ENCODE measurements at places on chromosomes 7 and 10.

DNA sequence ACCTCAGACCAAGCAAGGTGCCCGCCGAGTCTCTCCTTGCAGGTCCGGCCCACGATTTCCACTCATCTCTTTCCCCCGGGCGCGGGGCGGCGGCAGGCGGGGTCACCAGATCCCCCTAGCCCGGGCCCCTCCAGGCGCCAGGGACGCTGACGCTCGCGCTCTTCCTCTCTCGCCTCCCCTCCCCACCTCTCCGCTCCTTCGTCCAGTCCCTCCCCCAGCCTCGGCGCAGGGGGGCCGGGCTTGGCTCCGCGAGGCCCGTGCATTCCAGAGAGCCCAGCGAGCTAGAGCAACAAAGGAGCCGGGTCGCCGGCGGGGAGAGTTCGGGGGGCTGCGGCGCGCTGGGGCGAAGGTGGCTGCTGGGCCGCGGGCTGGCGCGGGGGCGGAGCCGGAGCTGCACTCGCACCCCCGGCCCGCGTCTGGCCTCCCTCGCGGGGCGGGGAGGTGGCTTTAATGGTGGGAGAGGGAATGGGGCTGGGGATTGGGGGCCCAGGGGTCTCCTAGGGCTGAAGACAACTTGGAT, at the start of gene SMO:
SMO (plus strand) TSS at position 262 of the 520 bp plus-strand sequence. CDS start 519 bp downstream, outside the sequence.
- DNase-seq, result no peak

GRCh38 chr7:30313348-30313747, 29.0 kb downstream of the ZNRF2 start:
- DNase-seq, result no peak

- peak; percentile 98 for DNase-seq
Measured at GRCh38 chr10:133258818-133259601, 17.7 kb downstream of the ADAM8 start.

- DNase-seq, result no peak
Measured at GRCh38 chr10:127755753-127756152, 18.8 kb downstream of the FOXI2 start.

GRCh38 chr7:80087051-80087770, 47.4 kb upstream of the GNAI1 start:
- DNase-seq, result no peak

DNA sequence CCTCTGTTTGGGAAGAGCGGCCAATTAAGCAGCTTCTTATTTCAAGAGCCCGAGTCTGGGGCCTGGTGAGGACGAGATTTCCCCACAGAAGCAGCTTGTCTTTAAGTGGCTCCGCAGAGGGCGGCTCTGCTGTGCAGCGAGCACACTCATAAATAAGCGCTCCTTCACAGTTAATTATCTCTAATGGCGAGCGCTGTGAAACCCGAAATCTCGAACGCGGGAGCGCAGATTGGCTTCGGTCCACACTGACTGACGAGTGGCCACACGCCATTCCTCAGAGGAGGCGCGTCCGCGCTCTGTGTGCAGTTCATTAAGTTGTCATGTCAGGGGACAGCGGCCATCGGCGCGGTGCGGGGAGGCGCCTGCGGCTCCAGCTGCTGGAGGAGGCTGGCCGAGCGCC, 560.9 kb downstream of the DNAJB6 start:
- DNase-seq, result no peak

DNA sequence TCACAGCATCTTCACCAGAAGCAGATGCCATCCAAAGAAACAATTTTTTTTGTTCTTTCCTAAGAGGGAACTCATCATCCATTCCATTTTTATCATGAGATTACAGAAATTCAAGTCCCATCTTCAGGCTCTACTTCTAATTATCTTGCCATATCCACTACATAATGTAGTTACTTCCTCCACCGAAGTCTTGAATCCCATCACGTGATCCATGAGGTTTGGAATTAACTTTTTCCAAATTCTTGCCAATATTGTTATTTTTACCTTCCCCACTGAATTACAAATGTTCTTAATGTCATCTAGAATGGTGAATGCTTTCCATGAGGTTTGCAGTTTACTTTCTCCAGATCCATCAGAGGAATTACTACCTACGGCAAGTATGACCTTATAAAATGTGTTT, 1014.7 kb upstream of the LRRN3 start:
- no peak for DNase-seq

GRCh38 chr10:13390604-13391522, 42.8 kb upstream of the SEPHS1 start:
- DNase-seq, result no peak

GRCh38 chr7:89780291-89780690, 374.0 kb upstream of the STEAP1 start:
- no peak for DNase-seq

- no peak for DNase-seq
Measured at GRCh38 chr10:56258378-56258777, 102.7 kb downstream of the ZWINT start.

DNA sequence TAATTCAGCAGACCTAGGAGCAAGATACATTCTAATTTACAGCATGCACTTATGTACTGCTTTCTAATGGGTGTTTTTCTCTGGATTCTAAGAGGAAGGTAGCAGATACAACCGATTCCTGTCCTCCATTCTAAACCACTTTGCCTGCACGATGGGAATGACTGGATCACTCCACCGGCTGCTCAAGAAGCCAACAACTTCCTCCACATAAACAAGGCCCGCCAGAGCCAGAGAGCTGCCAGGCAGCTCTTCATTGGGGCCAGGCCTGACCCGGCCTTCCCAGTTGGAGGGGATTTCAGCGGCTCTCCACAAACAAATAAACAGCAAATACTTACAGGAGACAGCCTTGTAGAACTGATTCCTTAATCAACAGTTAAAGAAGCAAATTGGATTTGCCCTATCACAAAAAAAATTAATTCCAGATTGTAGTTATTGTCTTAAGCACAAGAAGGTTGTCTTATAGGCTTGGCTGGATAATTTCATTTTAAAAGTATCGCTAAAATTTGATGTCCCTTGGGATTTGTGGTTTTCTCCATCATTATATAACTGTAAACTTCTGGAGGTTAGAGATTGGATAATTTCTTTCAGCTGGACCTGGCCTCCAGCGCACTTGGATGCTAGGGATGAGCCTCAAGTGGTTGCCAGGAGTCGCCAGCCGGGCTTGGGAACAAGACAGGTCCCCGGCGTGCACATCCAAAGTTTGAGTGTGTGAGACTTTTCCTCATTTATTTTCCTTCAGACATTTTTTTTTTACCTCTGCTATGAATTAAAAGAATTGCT, 20.9 kb downstream of the EBF3 start:
- DNase-seq, result no peak

GRCh38 chr10:98364432-98365102, 50.4 kb downstream of the PYROXD2 start:
- no peak for DNase-seq

DNA sequence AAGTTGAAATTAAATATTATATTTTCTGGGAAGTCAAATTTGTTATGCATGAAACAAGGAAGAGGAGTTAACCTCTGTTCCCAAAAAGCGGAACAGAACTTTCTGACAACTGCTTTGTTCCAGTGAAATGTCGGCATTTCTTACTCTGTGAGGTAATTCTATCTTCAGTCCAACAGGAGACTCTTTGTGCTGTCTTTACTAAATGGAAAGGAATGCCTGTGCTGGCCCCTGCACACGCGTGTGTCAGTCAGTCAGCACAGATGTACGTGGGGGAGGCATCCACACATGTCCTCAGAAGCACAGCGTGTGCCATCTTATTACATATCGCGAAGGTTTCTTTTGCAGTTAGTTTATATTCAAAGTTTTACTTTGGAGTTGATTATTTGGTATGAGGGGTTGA, 37.5 kb downstream of the NET1 start:
- no peak for DNase-seq

DNA sequence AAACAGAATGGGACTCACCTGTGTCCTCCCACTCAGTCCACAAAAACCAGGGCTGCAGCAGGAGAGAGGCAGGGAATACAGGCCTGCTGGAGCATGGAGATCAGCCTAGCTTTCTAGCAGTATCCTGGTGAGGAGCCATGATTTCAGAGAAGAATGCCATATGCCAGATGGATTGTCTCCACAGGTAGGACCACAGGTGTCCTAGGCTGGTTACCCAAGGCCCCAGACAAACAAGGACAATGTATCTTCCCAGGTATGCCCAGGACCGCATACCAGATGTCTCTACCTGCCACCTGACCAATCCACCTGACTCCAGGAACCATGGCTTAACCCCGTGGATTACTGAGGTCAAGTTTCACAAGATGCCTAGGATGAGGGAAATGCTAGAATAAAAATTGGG, 295.4 kb upstream of the NPSR1 start:
- DNase-seq, result no peak

DNA sequence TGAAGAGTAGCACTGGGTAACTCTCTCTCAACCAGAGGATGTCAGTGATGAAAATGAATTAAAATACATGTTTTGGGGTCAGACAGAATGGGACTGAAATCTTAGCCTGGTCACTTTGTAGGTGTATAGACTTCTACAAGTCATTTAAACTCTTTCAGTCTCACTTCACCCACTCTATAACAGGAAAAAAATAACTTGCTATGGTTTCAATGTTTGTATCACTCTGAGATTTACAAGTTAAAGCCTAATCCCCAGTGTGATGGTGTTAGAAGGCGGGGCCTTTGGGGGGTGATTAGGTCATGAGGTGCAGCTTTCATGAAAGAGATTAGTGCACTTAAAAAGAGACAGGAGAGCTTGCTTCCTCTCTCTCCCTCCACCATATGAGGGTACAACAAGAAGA, 134.8 kb downstream of the INHBA start:
- DNase-seq, result no peak

GRCh38 chr7:67947646-67948045, 951.0 kb downstream of the TYW1 start:
- DNase-seq, result no peak

DNA sequence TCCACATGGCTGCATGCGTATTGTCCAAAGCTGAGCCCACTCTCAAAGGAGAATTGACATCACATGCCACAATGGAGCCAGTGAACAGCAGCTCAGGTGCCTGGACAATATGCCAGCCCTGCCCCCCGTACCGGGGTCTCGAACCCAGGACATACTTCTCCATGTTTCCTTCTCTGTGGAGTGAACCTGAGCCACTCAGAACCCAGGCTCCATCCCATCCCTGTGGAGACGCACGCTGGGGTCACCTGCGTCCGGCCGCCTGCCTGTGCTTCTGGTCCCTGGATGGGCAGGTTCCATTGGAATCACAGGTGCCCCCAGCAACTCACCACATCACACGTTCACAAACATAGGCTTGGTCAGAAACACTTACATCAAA, 229.8 kb downstream of the DNAJB6 start:
- no peak for DNase-seq

- DNase-seq, result no peak
Measured at GRCh38 chr7:71900556-71900955, 511.6 kb downstream of the CALN1 start.

- DNase-seq, result no peak
Measured at GRCh38 chr7:25638068-25638467, 409.8 kb upstream of the NPVF start.

- no peak for DNase-seq
Measured at GRCh38 chr7:53604201-53604600, 568.8 kb downstream of the POM121L12 start.

GRCh38 chr10:188546-188945, 53.3 kb downstream of the ZMYND11 start:
- no peak for DNase-seq

- peak; percentile 5 for DNase-seq
Measured at GRCh38 chr7:94632338-94633013, 23.5 kb downstream of the SGCE start.

DNA sequence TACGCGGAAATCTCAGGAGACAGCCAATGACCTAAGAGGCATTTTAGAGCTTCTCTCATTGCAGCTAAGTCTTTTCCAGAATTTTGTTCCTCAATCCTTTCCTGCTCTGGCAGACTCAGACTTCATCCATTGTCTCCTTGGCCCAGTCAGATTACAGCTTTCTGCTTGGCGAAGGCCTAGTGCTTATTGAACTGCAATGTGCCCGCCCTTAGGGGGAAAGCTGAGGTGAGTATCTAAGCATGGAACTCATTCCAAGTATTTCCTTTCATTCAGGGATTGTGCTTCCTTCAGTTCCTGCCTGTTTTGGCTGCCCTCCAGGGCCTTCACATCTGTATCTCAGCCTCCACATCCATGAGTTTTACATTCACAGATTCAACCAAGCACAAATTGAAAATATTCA, 37.5 kb downstream of the PRLHR start:
- no peak for DNase-seq

- DNase-seq, result no peak
Measured at GRCh38 chr7:45687185-45687560, 113.0 kb downstream of the ADCY1 start.

GRCh38 chr10:6228010-6228511, 25.3 kb downstream of the PFKFB3 start:
- DNase-seq, result no peak

- DNase-seq, result no peak
Measured at GRCh38 chr7:75878312-75878768, 494 bp upstream of the RHBDD2 start.

- no peak for DNase-seq
Measured at GRCh38 chr10:61628151-61628874, 34.4 kb upstream of the CABCOCO1 start.

- DNase-seq, result no peak
Measured at GRCh38 chr10:107166403-107166802, 1.9 kb upstream of the SORCS1 start.

- no peak for DNase-seq
Measured at GRCh38 chr7:31702354-31702753, 15.3 kb downstream of the PPP1R17 start.

- DNase-seq, result no peak
Measured at GRCh38 chr7:99359465-99360154, 14.9 kb upstream of the ARPC1B start.

GRCh38 chr10:100265821-100266485, 1.5 kb downstream of the CWF19L1 start:
- no peak for DNase-seq

DNA sequence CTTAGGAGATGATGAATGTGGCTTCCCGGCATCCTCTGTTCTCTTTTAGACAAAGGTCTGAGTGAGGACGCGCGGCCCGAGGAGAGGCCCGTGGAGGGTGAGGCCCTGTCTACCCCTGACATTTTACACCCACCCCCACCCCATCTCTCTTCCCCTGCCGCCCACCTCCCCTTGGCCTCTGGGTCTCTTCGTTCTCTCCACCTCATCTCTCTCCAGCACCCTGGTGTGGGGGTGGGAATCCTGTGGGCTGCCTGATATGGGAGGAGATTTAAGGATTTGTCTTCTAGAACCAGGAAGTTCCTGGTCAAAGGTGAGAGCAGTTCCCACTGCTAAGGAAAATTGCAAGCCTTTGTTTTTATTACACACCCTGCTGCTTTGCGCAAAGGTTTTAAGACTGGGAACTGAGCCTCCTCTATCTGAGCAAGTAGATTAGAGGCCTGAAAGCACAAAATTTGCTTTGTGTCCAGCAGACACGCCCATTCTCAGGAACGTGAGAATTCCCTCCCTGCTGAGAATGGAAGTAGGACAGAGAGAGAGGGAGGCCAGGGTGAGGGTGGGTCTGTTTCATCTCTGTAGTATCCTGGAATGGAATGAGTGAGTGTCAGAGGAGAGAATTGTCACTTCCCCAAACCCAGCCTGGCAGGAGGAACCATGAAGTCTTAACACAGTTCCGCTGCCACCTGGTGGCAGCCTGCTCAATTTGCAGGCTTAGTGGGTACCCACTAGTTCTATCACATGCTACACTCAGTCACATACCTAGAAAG, 91.2 kb downstream of the GTF2IRD1 start:
- peak; percentile 54 for DNase-seq

All from activated naive CD4-positive, alpha-beta T cell treated with anti-CD3 and anti-CD28 coated beads for 36 hours (primary cell).